ENCODE measurements at places on chromosomes 13 and 19. TPM values are rescaled to one million over a fixed set of nuclear protein-coding genes. Genes with fewer than 3 reads are reported as not detected.

The SLC10A2 gene
- total RNA-seq = not detected

The NXNL1 gene
- total RNA-seq = not detected

The IPO5 gene
- total RNA-seq = 242 TPM

The C19orf73 gene
- total RNA-seq = 0.80 TPM

Measured in HepG2 (cell line).